ENCODE measurements at places on chromosomes 7 and 10. TPM values are rescaled to one million over a fixed set of nuclear protein-coding genes. Genes with fewer than 3 reads are reported as not detected.

Gene STEAP1
- total RNA-seq: not detected

Gene ZFAND2A
- total RNA-seq: 30.1 TPM

Gene TEX36
- total RNA-seq: not detected

Gene SLC39A12
- total RNA-seq: not detected

Gene EZH2
- 23.5 TPM for total RNA-seq
